Hippocampal formation (tissue), 2 donors: ENCODE measurements at places on chromosomes 12 and 14.

- no peak for DNase-seq
Measured at GRCh38 chr12:49824895-49825294, 3.3 kb downstream of the NCKAP5L start.

GRCh38 chr14:75837151-75837787, 144.5 kb downstream of the TGFB3 start:
- no peak for DNase-seq

GRCh38 chr14:86788224-86788623, 1204.8 kb downstream of the GALC start:
- DNase-seq: no peak

DNA sequence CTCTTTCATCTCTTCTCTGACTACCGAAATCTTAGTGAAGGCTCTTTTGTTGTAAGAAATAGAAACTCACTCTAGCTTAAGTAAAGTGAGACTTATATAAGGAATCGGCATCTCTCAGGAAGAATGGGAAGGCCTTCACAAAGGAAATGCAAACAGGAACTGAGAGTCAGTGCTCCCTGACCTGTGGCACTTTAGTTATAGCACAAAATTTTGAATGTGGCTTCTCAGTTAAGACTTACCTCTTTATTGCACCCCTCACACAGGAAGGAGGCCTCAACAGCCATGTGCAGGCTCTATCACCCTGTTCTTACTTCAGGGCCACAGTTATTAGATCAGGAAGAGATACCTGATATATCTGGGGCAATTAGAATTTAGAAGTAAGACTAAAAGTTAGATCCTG, 224.7 kb upstream of the EGLN3 start:
- no peak for DNase-seq

DNA sequence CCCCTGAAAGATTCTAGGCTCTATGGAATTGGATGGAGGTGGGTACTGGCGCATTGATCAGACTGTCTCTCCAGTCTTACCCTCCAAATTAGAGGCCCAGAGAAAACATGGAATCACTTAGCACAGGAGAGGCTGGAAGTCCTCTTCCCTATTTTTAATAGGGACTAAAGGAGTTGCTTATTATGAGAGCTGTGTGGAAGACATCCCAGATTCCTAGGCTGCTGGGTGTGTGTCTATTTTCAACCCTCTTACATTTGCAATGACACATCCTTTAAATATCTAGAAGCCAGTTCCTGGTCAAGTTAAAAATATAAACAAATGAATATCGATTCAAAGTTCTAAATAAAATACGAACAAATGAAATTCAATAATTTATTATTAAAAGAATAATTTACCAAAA, 58.3 kb upstream of the ARID2 start:
- no peak for DNase-seq

GRCh38 chr14:65438266-65438933, 25.9 kb downstream of the FUT8 start:
- DNase-seq: no peak

GRCh38 chr12:53014709-53015108, 8.5 kb downstream of the EIF4B start:
- no peak for DNase-seq

DNA sequence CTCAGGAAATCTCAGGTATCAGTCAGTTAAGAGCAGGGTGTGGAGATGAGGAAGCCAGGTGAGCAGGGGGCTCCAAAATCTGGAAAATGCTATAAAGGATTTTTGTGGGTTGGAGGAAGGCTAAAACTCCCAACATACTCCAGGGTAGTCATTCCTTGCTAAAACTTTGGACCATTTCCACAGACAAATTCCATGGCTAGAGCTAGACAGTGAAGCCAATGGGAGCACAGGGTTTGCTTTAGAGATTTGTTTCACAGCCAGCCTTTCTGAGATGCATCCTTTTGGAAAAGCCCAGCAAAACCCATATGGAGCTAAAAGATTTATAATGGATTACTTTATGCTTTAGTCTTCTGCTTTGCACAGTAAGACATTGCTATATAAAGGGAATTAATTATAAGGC, 146.5 kb downstream of the SAMD4A start:
- DNase-seq: no peak

DNA sequence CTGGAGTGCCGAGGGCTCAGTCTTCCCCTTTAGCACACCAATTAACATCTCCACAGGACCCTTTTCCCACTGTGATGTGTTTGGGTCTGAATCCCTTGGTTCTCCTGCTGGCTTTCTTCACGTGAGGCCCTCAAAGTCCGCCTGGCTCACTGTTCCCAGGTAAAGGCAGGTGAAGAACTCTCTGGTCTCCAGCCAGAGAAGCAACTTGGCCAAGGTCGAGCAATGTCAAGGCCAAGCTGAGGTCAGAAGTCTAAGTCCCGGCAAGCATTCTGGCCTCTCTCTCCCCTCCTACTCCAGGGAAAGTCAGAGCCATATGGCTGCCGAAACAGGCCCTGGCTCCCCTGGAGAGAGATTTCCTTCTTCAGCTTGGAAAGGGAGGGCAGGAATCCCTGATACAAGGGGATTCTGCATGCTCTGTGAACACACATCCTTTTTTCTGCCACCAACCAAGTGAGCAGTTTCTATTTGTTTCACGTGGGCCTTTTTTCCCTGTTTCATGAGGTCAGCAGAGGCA, 61.4 kb upstream of the ESRRB start:
- DNase-seq: no peak

GRCh38 chr12:53969588-53970259, 3.2 kb upstream of the HOXC11 start:
- no peak for DNase-seq

DNA sequence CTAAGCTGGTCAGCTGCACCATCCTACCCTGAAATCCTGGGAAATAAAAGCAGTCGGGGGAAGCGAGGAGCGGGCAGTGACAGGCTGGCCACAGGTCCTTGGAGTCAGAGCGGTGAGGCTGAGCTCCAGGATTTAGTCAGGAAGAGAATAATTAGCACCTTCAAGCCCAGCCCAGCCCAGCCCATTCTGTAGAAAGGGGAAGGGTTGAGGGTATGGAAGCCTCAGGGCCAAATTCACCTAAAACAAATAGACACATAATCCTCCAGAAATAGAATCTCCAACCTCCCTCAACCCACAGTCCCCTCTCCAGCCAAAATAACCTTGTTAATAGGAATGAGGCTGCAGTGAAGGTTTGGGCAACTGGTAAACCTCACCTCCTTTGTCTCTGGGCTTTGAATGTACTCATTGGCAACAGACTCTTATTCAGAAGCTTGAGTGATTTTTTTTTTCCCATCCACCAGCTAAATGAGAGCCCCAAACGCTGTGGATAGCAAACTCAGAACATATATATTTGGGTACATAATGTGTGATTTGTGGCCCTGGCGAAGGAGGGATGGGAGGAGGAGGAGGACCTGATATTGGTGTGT, 334.1 kb downstream of the DPF3 start:
- DNase-seq: no peak

GRCh38 chr12:43896496-43896895, 60.6 kb downstream of the TMEM117 start:
- no peak for DNase-seq

DNA sequence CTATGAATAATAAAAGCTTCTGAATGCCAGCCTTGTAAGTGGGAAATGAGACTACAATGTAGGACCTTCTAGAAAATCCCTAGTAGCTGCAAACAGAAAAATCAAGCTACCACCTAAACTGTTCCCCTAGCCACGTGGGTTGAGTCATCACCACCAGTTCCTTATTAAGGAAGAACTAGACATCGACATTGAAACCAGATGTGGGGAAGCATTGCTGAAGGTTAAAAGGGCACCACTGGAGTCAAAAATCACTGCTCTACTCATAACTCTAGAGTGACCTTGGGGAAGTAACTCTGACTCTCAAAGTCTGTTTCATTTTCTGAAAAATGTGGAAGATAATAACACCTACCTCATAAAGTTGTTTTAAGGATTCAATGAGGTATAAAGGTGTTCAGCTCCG, 9.4 kb upstream of the CNIH1 start:
- DNase-seq: no peak

- DNase-seq: no peak
Measured at GRCh38 chr14:75542588-75543091, 20.4 kb downstream of the BATF start.

- no peak for DNase-seq
Measured at GRCh38 chr12:40202095-40203059, 22.4 kb upstream of the LRRK2 start.

DNA sequence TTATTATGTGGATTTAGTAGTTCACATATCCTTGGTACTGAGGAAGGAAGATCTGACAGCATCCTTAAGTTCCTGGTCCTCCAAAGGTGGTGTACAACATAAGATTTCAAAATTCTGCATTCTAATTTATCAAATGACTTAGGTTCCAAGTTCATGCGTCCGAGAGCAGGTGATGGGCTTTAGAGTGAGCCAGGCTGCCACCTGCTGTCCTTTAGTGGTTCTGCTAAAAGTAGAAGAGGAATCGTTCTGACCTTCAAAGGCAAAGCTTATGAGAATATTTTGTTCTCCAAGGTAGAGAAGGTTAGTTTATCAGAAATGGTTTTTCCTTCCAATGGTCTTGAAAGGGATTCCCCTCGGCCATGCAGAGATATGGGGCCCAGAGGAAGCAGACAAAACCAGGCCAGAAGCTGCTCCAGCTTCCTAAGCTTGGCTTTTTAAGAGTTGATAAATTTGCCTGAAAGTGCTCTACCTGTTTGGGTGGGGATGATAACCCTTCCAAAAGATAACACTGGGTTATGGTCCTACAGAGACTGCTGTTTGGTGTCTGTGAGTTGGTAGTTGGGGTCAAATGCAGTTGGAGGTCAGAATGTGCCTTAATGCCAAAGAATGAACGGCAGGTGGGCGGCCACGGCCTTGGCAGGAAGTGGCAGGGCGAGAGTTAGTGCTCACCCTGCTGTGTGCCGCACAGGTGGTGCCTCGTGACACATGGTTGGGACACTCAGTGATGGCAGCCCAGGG, 29.1 kb upstream of the LRTM2 start:
- DNase-seq: peak; percentile 84

GRCh38 chr14:29274890-29275596, 508.5 kb downstream of the FOXG1 start:
- no peak for DNase-seq

- no peak for DNase-seq
Measured at GRCh38 chr14:99257673-99258221, 14.2 kb downstream of the BCL11B start.

DNA sequence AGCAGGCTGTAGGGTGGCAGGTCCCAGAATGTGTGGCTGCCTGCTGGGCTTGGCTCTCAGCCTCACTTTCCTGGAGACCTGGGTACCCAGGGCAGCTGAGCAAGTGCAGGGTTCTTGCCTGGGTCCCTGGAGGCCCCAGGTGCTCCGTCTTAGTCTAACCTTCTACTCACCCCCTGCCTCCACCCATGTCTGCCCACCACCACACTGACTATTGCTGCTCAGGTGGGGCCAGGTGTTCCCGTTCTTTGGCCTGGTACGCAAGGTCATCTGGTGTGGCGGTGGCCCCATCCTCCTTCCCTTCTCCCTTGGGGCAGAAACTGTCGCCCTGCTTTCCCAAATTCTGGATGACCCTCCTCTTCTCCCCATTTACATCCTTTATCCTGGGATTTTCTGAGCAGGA, 319.9 kb downstream of the TMEM121 start:
- DNase-seq: no peak

GRCh38 chr12:40034712-40035111, 71.2 kb downstream of the SLC2A13 start:
- DNase-seq: no peak

GRCh38 chr14:104977008-104977680, 1.0 kb downstream of the AHNAK2 start:
- no peak for DNase-seq

DNA sequence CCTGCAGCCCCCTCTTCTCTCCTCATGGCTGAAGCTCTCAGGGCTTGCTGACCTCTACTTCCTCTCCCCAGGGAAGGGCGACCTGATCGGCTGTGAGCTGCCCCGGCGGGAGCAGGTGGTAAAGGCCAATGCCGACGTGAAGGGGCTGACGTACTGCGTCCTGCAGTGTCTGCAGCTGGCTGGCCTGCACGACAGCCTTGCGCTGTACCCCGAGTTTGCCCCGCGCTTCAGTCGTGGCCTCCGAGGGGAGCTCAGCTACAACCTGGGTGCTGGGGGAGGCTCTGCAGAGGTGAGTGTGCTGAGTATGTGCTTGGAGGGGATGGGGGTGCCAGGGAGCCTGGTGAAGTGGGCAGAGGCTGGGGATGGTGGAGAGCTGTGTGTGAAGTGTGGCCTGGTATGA, 13.7 kb downstream of the MCRS1 start:
- no peak for DNase-seq

- DNase-seq: no peak
Measured at GRCh38 chr12:24948420-24948756, 513 bp downstream of the BCAT1 start.

DNA sequence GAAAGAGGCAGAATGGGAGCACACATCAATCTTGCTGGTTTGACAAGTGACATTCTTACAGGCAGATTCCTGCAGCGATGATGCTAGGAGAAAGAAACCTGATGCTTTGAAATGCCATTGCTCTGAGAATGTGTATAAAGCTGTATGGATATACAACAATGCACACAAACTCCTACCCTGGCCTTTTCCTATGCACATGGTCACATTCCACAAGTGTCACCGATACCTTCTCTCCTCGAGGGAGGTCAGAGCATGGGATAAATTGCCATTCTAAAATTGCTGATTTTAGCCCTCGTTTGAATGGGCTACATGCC, 11.9 kb downstream of the FGF6 start:
- no peak for DNase-seq

DNA sequence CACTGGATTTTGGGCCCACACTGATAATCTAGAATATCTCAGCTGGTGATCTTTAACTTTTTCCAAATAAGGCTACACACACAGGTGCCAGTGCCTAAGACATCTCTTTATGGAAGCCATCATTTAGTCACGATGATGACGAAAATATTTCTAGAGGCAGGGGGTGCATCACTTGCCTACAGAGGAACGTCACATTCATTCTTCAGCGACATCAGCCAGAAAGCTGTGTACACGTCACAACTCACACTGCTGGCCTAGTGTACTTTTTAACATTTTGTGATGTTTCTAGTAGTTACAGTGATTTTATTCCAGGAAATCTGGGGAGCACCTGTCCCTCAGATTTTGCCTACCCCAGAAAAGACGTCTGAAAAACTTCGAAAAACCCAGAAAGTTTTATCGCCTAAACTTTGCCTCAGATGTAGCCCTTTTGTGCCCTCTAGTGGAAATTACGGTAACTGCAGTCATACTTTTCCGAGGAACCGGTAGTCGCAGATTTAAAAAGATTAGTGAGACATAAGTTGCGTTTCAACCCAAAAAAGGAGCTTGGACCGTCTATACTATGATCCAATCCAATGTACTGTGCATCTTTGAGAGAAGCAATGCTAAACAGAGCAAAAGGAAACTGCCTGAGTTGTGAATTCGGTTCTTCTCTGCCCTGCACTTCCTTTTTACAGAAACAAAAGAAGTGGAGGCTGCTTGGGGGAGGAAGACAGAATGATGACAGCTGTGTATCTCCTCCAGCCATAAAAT, 64.3 kb upstream of the STON2 start:
- peak; percentile 21 for DNase-seq

- no peak for DNase-seq
Measured at GRCh38 chr14:61508526-61508925, 186.8 kb upstream of the HIF1A start.

- no peak for DNase-seq
Measured at GRCh38 chr14:90616313-90616712, 199.9 kb downstream of the TTC7B start.

- no peak for DNase-seq
Measured at GRCh38 chr12:119328111-119328510, 6.4 kb upstream of the CCDC60 start.
